ENCODE measurements at places on chromosomes 3 and 15.

DNA sequence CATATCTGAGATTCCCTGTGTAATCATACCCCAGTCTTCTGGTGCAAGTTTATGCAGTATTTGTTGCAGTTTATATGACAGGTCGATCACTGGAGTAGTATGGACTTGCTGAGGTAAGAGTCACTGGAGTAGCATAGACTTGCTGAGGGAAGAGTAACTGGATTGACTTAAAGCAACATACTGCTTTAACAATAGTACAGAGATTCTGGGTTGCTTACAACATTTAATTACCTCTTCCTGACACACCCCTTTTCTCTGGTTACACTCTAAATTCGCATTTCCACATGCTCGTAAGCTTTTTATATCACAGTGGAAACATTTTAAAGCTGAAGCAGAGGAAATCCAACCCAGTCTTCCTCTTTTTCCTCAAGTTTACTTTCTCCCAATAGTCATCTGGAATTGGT, 11.8 kb downstream of the AAGAB start:
- DNase-seq: peak; percentile 46

DNA sequence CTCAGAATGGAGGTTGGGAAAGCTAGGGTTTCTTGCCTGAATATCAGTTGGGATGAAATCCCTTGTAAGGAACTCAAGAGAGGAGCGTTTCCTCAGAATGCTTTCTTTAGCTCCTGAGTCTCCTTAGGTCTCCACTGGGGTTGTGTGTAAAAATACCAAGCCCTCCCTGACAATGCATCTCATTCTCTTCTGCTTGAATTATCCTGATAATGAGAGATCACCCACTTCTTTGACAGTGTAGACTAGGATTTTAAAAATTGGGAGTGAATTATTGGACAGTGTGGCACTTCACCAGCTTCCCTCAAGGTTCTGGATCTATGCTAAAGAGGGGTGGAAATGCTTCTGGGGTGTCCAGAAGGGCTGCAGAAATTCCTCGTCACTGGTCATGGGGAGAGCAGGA, 41.8 kb upstream of the POLG start:
- no peak for DNase-seq

DNA sequence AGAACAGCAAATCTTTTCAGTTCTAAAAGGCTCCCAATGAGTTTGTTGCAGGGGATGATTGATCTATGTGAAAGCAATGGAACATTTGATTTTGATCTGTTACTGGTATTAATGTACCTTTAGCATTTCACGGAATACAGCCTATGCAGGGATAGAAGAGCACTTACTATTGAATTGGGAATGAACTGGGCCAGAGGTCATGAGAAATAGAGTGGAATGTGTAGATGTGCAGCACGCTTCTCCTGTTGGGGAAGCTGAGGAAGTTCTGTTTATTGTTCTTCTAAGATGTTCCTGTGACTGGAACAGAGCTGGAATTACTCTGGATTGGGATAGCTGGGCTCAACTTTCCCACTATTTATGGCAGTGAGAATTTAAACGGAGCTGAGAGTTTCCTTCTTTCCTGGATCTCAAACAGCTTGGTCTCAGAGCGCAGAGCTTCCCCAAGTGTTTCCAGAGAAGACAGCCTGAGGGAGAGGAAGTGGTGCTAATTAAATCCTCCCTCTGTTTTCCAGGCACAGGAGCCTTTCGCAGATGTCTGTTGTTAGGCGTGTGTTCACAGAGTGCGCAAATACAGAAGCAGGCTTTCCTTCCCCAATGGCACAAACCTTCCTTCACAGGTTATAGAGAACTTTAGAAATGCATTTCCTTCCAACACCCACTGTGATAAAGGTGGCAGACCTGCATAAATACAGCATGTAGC, 32.5 kb downstream of the TPRG1 start:
- no peak for DNase-seq

GRCh38 chr3:69255928-69256327, 130.0 kb downstream of the FRMD4B start:
- no peak for DNase-seq

- no peak for DNase-seq
Measured at GRCh38 chr3:133153382-133153781, 115.2 kb downstream of the TMEM108 start.

GRCh38 chr3:25461946-25462345, 33.9 kb downstream of the RARB start:
- DNase-seq: no peak

DNA sequence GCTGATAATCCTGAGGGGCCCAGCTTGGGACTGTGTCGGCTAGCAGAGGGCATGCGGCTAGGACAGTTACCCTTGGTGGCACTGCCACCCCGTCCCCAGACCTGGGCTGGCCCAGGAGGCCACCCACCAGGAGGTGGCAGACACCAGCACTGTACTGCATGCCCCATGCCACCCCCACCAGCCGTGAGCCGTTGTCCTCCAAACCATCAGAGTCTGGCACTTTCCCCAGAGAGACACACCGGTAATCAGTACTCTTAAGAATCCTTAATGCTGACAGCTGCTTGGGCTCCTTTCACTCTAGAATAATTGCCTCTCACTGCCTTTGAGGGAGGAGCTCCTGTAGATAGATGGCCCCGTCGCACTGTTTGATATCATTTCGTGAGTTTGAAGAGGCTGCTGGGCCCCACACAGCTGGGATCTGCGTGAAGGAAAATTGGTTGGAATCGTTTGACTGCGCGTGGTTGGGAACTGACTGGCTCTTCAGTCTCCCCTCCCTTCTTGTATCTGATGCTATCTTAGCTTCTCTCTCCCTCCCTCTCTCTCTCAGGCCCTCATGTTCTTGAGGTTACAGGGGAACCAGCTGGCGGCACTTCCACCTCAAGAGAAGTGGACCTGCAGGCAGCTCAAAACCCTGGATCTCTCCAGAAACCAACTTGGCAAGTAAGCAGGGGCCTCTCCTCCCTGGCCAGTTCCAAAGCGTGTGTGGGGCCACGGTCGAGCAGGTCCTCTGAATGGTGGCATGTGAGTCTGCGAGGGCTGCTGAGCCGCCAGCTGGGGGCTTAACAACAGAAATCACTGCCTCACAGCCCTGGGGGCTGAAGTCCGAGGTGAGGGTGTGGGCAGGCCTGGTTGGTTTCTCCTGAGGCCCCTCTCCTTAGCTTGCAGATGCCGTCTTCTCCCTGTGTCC, 94.9 kb downstream of the LRRK1 start:
- DNase-seq: no peak

GRCh38 chr3:193132964-193133363, 108.1 kb upstream of the PLAAT1 start:
- no peak for DNase-seq

DNA sequence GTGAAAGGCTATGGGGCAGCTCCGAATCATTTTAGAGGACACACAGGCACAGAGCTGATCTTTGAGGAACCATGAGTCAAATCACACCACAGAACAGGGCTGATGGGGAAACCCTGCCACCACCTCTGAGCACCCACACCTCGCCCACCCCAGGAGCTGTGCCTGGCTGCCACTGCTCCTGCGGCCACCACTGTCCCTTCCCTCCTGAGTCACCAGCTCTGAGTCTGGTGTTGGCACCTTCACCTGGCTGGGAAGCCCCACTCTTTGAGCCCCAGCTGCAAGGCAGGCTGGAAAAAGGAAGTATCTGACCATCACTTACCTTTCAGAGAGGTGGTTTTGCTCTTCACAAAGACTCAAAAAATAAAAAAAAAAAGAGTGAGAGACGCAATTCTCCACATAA, 63.6 kb upstream of the MEF2A start:
- DNase-seq: peak; percentile 81

DNA sequence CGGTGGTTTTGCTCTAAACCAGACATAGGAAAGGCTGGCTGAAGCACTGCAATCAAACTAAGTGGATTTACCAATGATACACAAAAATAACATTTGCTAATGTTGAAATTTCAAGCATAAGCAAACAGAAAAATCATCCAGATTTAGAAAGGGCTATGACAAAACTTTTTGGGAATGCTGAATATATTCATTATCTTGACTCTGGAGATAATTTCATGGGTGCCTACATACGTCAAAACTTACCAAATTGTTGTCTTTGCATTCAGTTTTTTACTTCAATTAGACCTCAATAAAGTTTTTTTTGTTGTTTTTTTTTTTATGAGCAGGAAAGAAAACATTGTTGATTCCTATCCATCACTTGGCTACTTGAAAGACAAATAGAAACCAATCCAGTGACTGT, 140.8 kb downstream of the NR2E3 start:
- no peak for DNase-seq

DNA sequence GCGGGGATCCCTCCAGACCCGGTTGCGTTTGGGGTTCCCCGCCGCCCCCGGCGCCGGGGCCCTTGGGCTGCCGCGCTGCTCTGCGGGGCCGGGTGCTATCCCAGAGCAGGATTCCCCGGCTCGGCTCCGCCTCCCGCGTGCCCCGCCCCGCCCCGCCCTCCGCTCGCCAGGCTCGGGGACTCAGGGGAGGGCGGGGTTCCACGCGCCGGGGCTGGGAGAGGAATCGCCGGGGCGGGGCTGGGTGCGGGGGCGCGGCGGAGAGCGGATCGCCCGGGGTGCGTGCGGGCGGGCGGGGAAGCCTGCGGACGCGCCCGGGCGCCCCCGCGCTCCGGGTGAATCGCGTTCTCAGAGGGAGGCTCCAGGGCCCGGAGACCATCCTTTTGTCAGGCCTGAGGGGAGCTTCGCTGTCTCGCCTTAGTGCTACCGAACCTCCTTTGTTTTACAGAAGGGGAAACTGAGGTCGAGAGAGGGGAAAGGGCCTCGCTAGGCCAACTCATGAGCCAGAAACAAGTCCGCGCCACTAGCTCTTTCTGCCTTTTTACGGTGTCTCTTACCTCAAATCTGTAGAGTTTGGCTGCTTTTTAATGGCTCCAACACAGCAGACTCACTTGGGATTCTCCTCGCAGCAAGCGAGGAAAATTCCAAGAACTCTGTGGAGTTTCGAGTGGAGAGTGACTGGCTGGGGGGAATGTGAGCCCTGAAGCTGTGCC, at the start of gene TMEM158:
TMEM158 (minus strand) TSS at position 82 of the 710 bp plus-strand sequence. CDS start 260 bp downstream, outside the sequence.
- DNase-seq: peak; percentile 97

GRCh38 chr15:97425596-97425995, 534.9 kb upstream of the ARRDC4 start:
- DNase-seq: no peak
